ENCODE measurements at places on chromosomes 3 and 15.

DNA sequence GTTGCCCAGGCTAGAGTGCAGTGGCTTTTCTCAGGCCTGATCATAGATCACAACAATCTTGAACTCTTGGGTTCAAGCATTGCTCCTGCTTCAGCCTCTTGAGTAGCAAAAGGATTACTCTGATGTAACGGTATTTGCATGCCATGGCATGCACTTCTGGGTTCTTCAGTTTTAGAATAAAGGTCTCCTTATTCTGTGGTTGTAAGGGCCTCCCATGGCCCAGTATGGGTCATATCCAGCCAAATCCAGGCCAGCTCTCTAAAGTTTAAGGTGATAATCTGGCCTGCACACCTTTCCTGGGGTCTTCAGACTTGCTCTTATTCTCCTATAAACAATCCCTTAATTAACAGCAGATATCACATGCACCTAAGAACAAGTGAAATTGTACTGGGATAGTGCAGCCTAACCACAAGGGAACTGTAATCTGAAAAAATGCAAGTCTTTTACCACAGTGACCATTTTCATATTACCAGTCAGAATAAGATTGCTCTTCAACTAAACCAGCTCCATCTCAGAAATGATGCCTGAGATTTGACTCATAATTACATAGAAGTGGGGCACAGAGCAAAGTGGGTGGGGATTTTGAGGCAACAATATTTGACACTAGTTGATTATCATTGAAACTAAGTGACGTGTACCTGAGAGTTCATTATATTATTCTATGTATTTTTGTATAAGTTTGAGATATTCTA lies 25.4 kb downstream of the COMMD2 start:
- DNase-seq: no peak

- no peak for DNase-seq
Observed at GRCh38 chr15:52731732-52732470, 52.7 kb upstream of the ATOSA start.

DNA sequence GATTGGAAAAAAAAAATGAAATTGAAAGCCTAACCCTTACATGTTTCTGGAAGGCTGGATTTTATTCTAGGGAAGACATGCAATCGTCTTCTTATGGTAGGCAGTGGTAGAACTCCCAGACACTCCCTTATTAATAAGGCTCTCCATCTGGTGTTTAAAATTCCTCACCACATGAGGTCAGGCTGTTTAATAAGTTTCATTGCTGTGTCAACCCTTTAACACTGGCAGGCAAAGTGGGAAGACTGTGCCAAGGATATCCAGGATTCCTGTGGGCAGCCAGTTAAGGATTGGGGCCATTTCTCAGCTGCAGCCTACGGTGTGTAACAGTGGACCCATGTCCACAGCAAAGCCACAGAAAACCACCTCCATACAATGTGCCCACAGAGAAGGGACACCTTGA lies 225.5 kb upstream of the CHRM5 start:
- no peak for DNase-seq

DNA sequence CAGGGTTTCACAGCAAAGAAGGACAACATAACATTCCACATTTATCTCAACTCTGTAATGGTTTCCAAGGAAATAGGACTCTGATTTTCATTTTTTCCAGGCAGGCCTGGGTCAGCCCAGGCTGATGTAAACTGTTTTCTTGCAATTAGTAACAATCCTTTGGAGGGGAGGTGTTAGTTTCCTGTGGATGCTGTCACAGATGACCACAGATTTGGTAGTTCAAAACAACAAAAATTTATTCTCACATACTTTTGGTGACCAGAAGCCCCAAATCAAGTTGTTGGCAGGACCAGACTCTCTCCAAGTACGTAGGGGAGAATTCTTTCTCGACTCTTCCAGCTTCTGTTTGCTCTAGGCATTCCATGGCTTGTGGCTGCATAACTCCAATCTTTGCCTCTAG lies 88.0 kb downstream of the EDEM1 start:
- DNase-seq: no peak

GRCh38 chr3:39158148-39158715 lies 4.8 kb upstream of the CSRNP1 start:
- no peak for DNase-seq

DNA sequence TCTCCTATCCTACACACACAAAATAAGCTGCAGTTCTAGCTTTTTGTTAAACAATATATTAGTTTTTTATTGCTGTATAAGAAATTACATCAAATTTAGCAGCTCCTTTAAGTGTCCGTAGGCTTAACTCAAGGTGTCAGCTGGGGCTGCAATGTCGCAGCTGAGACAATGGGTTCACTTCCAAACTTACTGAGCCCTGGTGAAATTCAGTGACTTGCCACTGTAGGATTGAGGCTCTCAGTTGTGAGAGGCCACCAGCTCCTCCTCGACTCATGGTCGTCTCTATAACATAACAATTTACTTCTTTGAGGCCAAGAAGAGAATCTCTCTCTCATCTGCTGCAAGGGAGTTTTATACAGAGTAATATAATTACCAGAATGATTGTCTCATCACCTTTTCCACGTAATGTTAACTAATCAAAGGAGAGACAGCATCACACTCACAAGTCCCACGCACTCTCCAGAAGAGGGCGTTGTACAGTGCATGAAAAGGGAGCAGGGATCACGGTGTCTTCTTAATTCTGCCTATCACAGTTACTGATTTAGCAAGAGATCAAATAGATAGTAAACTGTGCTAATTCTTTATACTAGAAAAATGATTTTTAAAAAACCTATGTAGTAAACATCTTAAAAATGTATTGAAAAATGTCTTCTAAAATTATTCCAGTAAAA lies 735.6 kb upstream of the GBE1 start:
- DNase-seq: no peak

GRCh38 chr3:179189759-179190158 lies 41.6 kb downstream of the PIK3CA start:
- DNase-seq: no peak

- peak; percentile 80 for DNase-seq
Observed at GRCh38 chr3:158672215-158673176, at the start of gene LXN. LXN (minus strand) TSS chr3:158672648; CDS start chr3:158672478, 170 bp downstream.

- no peak for DNase-seq
Observed at GRCh38 chr15:75117993-75118392, 83.7 kb upstream of the C15orf39 start.

DNA sequence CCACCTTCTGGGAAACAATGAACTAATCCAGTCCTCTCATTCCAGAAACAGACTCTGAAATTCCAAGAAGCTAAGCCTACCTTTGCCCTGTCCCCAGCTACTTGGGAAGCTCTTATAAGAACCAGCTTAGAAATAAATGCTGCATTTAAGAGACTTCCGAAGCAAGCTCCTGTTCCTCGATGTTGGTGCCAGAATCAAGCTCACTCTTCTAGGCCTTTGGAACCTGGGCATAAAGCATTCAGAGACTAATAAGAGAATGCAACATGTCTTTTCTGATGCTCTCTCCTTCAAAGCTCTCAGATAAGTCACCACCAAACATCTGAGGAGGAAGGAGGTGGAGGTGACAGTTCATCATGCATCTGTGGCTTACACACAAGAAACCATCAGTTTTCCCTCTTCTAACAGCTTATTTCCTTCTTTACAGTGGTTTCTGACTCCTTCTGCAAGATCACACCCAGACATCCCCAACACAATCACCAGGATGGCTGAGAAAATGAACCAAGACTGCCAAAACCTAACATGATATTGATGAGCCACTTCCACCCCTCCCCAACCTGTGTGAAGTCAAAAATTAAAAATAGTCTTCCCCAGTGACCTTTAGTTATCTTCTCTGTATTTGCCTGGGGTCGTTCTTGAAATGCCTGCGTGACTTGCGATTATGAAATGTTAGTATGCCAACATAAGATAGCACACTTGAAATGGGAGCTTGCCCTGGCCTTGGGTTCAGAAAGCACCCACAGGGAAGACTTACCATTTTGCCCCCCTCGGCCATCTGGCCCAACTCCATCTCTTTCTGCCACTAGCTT lies 11.5 kb downstream of the ARHGEF3 start:
- DNase-seq: no peak

DNA sequence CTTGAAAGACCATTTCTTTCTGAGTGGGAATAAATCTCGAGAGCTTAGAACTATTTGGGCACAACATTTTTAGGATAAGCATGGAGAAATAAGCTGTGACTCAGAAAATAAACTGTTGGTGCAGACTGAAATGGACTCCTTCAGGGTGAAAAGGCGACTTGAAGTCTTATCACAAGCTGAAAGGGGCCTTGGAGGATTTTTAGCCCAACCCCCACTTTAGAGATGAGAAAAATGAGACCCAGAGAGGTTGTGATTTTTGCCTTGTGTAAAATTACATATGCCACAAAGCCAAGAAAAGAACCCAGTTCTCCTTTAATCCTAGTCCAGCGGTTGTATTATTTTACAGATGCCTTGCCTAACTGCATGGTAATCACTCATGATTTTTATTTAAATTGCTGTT lies 1.5 kb downstream of the ATP1B3 start:
- DNase-seq: no peak

DNA sequence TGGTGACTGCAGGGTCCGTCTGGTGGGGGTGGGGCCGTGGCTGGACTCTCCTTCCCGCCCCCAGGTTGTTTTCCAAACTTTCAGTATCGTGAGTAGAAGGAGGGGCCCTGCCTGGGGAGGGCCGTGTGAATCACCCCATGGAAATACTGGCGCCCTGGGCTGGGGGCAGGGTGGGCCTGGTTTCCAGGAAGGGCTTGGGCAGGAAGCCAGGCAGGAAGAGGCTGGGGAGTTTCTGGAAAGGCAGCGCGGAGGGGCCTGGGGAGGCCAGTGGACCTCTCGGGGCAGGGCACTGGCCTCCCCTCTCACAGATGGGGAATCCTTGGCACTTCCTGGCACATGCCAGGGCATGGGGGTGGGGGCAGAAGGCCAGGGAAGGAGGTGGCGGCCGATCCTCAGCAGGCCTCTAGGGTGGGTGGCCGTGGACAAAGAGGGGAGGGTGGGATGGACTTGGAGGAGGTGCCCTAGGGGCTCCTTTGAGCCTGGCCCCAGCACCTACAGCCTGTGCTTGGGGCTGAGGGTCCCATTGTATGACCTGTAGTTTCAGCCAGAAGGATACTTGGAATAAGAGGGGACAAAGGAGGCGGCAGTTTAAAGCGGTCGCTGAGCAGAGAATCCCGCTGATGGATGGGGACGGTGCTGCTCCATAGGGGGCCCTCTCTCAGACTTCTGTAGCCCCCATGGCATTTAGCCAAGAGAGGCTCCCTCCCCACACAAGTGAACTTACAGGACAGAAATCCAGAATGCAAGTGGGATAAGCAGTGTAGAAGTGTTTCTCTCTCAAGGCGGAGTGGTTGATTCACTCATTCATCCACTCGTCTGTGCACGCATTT lies 56.5 kb upstream of the GATA2 start:
- no peak for DNase-seq

- DNase-seq: no peak
Observed at GRCh38 chr15:50180091-50180490, 1.9 kb upstream of the SLC27A2 start.

DNA sequence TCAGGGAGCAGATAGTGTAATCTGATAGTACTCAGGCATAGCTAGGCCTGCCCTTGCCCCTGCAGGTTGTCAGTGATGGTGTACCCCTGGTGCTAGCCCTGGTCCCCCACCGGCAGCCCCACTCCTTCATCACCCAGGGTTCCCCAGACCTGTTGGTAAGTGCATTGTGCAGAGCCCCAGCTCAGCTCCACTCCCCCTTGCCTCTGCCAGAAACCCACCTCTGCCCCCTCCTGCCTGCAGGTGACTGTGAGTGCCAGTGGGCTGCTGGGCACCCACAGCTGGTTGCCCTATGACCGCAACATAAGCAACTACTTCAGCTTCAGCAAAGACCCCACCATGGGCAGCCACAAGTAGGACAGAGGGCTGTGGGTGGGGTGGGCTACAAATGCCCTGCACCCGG lies 27.5 kb downstream of the NBEAL2 start:
- DNase-seq: no peak

DNA sequence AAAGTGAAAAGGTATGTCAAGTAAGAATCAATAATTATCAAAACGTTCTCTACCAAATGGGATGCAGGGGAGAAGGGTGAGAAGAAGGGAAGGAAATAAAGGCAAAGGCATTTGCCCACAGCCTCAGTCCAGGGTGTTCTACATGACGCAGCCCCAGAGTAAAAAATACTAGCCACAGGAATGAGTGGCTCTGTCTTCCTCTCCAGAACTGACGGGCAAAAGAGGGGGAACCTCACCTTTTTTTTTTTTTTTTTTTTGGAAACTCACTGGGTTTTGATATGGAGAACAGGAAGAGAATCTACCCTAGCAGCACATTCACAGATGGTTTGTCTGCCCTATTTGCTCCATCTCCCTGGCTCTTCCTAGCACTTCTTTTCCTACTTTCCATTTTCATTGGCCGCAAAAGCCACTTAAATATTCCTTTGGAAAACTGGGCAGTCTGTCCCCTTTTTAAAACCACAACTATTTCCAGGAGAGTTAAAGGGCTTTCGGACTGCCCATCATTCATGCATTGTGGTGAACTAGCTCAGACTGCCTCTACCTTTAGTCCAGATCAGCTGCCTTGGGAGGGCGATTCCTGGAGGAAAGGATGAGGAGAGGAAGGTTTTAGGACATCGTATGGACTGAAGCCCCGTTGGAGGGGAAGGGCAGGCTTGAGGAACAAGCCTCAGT lies 28.2 kb downstream of the B3GNT5 start:
- no peak for DNase-seq

- no peak for DNase-seq
Observed at GRCh38 chr15:51319539-51319938, 18.9 kb downstream of the CYP19A1 start.

DNA sequence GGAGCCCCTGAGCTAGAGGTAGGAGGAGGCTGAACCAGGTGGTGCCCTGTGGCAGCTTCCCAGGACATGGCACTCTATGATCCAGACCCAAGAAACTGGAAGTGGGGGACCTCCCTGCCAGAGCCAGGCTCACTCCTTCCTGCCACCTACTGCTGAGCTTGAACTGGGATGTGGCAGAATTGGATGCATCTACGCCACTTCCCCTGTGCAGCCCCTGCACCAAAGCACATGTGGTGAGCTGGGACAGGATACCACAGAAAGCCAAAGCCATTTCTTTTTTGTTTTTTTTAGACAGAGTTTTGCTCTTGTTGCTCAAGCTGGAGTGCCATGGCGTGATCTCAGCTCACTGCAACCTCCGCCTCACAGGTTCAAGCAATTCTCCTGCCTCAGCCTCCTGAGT lies 518.0 kb upstream of the PPP2R3A start:
- no peak for DNase-seq

GRCh38 chr3:134804508-134805480 lies 9.7 kb downstream of the EPHB1 start:
- DNase-seq: no peak

DNA sequence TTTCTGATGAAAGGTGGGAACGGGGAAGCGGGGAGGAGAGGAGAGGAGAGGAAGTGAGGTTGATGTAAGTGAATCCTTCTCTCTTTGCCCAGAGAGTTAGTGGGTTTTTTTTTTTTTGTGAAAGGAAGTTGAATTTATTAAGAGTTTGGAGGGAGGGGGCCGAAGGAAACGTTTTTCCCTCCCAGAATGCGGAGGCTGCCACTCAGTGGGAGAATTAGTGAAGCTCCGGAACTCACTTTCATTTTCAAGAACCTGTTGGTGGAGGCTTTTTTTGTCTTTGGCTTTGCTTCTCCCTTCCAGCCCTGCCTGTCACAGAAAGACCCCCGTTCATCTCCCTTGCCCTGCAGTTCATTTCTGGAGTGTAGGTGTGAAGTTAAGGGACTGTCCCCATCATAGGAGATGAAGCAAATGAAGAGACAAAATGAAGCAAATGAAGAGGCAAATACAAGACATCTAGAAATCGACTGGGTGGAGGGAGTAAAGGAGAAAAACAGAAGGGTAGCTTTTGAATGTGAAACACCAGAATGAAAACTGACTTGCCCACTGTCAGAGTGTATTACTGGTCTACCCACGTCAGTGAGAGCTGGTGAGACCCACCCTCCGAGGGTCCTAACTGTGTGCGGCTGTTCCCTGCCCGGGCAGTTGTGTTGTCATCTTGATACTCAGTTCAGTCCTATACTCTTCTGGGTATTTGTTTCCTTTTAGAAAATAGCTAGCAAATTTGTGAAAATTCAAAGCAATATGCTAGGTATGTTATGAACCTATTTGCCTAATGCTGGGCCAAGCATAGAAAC lies 91.5 kb downstream of the ITPR1 start:
- no peak for DNase-seq

All from CD4-positive, alpha-beta T cell treated with Interleukin-1 beta for 1 hour (primary cell).